ENCODE measurements at places on chromosomes 2 and 18.

DNA sequence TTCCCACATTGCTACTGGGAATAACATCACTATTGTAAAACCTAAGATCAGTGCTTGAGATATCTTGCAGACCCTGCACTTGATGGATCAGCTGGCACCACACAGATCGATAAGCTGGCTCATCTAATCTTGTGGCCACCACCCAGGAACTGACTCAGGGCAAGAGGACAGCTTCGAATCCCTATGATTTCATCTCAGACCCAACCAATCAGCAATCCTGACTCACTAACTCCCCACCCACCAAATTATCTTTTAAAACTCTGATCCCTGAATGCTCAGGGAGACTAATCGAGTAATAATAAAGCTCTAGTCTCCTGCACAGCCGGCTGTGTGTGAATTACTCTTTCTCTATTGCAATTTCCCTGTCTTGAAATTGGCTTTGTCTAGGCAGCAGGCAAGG lies 11.3 kb upstream of the TEX44 start:
- no peak for DNase-seq

- no peak for DNase-seq
Observed at GRCh38 chr18:45958730-45959129, 8.4 kb downstream of the EPG5 start.

GRCh38 chr2:120258196-120258595 lies 5.5 kb downstream of the RALB start:
- no peak for DNase-seq

GRCh38 chr2:10447300-10447894 lies 730 bp downstream of the ODC1 start:
- DNase-seq, result no peak

- DNase-seq, result no peak
Observed at GRCh38 chr2:173866874-173867618, 98.1 kb downstream of the SP3 start.

All from activated CD4-positive, alpha-beta T cell treated with anti-CD3 and anti-CD28 coated beads, Interleukin-2, amount 50 U/mL, for 48 hours (primary cell).